ENCODE measurements at places on chromosomes 5 and 9.

DNA sequence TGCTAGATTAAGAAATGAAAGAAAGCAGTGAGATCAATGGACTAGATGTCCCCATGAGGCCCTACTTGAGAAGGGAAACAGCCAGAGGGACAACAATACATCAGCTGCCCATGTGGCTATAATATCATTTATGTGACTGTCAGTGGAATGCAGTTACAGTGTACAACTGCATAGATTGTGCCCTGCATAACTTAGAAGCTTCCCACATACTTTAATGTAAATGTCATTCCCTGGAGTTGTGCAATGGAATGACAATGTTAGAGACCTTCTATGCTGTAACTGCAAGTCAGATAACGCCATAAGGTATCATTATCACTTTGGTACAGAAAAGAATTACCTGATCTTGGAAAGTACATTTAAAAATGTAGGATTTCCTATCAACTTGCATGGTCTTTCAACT is 67.4 kb downstream of the FBN2 start:
- DNase-seq, result no peak

DNA sequence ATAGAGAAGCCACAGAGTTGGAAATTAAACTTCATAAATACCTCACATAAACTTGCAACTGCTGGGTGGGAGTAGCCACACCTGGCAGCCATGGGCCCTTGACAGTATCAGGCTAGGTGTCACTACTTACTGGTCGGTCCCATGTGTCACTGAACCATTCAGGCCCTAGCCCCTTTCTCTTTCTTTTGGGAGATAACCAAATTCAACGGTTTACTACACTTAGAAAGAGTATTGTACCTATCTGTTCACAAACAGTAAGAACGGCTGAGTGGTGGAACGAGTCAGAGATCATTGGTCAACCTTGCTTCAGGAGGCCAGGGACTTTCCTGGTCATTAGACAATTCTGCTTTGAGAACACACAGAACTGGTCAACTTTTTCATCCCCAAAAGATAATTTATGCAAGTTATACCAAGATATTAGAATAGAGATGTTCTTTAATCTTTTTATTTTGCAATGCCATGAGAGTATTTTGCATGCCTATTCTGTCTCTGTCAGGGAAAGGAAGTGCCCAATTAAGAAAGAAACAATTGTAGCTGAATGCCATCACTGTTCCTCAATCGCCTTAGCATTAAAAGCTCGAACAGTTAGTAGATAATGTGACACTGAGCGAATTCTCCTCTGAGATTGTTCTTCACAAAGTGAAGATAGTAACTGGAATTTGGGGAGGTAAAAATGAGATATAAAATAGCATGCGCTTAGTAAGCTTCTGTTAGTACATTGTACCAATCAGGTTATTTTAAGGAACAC is 50.9 kb downstream of the GOLPH3 start:
- no peak for DNase-seq

- no peak for DNase-seq
Observed at GRCh38 chr5:100401149-100401548, 134.0 kb upstream of the FAM174A start.

DNA sequence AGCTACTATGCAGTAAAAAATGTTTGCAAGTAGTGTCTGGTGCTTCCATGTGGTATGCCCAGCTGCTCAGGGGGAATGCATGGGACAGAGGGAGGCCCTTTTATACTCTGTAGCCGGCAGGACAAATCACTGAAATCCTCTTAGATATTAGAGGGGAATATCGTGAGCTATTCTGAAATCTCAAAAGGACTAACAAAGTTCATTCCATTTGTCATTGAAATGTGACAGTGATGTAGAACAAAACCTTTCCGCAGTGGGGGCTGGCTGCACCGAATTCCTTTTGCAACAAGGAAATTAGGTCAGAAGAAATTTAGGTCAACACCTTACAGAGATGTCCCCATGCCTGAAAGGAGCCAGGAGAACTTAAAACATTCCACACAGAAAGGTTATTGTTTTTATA is 72.4 kb upstream of the MEF2C start:
- no peak for DNase-seq

GRCh38 chr5:143376911-143377813 is 26.3 kb downstream of the NR3C1 start:
- DNase-seq, result no peak

GRCh38 chr5:73912821-73913271 is 286.9 kb downstream of the ARHGEF28 start:
- no peak for DNase-seq

GRCh38 chr5:87410931-87411330 is 1.8 kb downstream of the CCNH start:
- no peak for DNase-seq

DNA sequence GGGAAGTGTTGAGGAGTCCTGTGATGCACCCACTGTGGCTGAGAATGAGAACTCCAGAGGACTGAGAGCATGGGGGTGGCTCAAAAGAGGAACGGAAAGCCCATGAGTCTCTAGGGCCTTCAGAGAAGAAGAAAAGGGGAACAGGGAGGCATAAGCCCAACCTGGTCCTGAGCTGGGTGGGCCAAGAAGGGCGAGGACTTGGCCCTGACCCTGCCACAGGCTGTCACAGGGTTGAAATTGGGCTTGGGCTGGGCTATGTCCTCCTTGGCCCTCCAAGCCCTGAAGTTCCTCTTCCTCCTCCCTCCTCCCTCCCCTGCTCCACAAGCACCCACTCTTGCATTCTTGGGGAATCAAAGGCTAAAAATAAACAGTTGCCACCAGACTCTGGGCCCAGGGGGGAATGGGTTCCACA is 49.3 kb upstream of the PPARGC1B start:
- peak; percentile 82 for DNase-seq

DNA sequence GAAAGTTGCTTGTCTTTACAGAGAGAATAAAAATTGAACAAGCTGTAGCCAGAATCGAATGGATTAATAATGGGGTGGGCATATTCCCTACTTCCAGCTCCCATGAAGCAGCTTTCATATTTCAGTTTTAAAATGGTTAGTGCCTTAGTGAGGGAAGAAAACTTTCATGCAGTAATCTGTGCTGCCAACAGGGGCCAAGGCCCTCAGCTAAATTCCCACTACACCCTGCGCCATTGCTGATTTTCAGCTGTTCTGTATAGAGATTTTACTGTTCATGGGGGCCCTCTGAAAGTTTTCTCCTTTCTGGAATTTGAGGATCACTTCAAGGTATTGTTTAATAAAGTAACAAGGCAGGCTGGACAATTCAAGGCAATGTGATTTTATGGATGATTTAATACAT is 58.2 kb downstream of the CAST start:
- no peak for DNase-seq

GRCh38 chr9:90801241-90801972 is at the start of gene SYK:
SYK (plus strand) TSS chr9:90801819; CDS start chr9:90843899, 42,080 bp downstream.
- DNase-seq, result peak; percentile 91

GRCh38 chr9:1005043-1005667 is 28.7 kb downstream of the DMRT3 start:
- DNase-seq, result no peak

DNA sequence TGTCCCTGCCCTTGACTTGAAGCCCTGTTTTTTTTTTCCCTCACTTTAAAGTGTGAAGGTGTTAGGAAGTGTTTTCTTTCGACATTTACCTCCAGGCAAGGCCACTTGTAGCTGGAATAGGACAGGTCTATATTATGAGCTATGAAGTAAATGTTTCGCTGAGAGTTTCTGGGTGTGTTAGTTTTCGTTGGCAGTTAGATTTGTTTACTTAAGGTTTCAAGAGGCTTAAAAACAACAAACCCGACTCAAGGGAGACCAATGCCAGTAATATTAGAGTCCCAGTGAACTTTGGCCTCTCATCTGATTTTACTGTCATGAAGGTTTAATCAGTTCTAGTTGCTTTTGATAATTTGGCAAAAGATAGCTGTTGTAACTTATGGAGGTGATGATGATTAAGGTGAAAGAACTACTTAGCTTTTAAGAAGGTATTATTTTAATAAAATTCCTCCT is 25.2 kb downstream of the OCLN start:
- no peak for DNase-seq

Measured in upper lobe of right lung (tissue), 1 donor.